ENCODE measurements at places on chromosomes 11 and 22.

DNA sequence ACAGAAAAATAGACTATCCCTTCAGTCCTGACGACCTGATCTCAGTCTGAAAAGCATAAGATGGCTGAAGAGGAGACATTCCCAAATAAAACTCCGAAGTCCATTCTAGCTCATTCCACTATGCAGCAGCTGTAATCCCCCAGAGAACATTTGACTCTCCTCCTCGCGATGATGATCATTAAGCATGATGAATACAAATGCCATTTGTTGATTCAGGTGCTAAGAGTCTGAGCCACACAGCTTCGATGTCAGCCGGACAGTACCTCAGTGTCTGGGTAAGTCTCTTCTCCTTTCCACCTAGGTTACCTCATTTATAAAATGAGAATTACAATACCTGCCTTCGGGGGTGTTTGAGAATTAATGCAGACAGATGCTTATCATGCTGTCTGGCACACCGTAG, 94.8 kb downstream of the TENM4 start:
- no peak for DNase-seq

- DNase-seq: no peak
These were observed 6.7 kb downstream of the MUC5B start for GRCh38 chr11:1229471-1230120.

- DNase-seq: peak; percentile 48
These were observed 27.7 kb upstream of the BIRC3 start for GRCh38 chr11:102289592-102289991.

DNA sequence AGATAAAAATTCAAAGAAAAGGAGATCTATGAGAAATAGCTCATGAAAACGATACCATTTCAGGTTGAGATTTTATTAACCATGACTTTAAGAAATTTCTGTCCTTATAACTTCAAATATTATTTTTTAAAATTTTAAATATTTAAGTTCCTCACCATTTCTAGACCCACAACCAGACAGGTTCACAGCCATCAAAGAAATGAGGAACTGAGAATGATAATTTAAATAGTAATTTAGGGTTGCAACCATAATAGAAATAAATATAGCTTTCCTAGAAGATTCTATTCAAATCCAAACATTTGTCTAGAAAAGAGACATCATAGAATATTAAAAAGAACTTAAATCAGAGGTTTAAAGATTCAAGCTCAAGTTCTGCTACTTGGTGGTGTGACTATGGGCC, 5.9 kb upstream of the VWA5A start:
- no peak for DNase-seq

GRCh38 chr11:66051371-66051765, 796 bp upstream of the SF3B2 start:
- DNase-seq: no peak

GRCh38 chr22:43698403-43698802, 113.7 kb downstream of the EFCAB6 start:
- no peak for DNase-seq

GRCh38 chr22:47627556-47628253, 865.3 kb downstream of the TBC1D22A start:
- no peak for DNase-seq

DNA sequence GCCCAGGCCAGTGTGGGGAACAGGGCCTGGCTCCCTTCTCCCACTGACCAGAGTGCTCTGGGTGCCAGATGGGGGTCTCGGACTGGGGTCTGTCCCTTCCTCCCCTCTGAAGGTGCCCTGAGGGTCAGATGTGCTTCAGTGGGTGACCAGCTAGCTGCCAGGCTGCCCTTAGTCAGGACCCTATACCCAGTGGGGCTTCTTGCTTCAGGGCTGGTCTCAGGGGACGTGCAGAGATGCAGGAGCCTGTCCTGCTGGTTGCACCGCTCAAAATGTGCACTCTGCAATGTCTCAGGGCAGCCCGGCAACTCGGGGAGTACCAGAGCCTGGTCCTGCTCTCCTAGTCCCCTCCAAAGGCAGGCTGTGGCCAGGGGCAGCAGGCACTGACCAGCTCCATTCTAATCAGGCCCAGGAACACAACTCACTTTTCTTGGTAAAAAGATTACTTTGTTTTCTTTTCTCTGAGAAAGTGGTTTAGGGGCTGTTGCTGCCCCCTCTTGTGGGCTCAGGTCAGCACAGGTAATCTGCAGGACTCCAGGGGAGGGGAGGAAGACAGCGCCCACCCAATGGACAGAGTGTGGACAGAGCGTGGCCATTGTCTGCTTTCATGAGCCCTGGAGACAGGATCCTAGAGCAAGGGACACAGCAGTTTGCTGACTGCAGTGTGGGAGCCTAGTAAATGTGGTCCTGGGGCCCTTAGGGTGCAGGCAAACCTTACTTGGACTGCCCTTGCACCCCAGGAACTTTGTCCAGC, 80.9 kb downstream of the MED15 start:
- DNase-seq: no peak

GRCh38 chr11:30360741-30361140, 37.8 kb downstream of the ARL14EP start:
- no peak for DNase-seq

DNA sequence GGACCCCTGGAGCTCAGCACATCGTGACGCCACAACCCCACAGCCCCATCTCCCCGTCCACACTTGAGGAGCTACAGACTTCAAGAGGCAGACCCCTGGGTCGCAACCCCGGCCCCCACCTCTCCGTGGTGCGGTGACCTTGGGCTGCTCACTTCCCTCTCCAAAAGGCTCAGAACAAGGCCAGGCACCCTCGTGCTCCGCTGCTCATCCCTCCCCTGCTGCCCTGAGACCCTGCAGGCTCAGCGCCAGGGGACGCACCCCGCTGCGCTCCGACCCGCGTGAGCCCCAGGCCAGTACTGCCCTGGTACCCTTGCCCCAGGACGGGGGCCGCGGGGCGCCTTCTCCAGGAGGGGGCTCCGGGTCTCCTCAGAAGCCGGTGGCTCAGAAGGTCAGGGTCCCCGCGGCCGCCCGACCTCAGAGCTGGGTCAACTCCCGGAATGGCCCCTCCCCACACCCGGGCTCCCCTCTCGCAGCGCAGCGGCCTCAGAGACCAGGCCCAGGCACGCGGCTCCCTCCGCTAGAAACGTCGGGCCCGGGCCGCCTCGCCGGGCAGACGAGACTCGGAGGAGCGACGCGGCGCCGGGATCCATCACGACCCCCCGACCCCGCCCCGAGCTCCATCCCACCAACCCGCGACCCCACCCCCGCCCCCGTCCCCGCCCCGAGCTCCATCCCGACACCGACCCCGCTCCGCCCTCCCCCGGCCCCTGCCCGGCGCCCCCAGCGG, 563 bp downstream of the GATD1 start:
- DNase-seq: peak; percentile 34

DNA sequence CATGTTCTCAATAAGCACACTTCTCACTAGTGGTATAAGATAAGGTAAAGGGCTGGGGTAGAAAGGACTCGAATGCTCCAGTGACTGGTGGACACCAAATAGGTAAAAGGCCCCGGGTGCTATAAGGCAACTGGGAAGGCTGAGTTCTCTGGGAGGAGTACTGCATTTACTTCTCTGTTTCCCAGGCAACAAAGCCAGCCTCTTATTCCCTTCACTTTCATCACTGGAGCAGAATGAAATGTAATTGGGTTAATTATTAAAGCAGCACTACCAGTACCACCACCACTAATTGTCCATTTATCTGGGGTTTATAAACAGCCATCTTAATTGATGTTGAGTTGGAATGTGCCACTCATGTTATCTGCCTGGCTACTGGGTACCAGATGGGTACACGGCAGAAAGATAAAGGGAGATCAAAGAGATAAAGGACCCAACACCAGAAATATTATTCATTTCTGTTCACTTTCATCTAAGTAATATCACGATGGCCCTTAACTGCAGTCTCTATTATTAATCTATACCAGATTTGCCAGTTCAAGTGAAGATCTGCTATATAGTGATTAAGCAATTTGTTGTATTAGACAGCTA, 94.4 kb upstream of the CHRM4 start:
- DNase-seq: no peak

DNA sequence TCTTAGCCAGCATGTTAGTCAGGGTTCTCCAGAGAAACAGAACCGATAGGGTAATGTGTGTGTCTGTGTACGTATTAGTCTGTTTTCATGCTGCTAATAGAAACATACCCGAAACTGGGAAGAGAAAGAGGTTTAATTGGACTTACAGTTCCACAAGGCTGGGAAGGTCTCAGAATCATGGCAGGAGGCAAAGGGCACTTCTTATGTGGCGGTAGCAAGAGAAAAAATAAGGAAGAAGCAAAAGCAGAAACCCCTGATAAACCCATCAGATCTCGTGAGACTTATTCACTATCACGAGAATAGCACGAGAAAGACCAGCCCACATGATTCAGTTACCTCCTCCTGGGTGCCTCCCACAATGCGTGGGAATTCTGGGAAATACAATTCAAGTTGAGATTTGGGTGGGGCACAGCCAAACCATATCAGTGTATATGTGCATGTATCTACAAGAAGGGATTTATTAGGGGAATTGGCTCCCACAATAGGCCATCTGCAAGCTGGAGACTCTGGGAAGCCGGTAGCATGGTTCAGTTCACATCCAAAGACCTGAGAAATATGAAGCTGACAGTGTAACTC, 173.7 kb upstream of the NECTIN1 start:
- no peak for DNase-seq

- peak; percentile 78 for DNase-seq
These were observed 36.8 kb upstream of the ADORA2A start for GRCh38 chr22:24390576-24390975.

DNA sequence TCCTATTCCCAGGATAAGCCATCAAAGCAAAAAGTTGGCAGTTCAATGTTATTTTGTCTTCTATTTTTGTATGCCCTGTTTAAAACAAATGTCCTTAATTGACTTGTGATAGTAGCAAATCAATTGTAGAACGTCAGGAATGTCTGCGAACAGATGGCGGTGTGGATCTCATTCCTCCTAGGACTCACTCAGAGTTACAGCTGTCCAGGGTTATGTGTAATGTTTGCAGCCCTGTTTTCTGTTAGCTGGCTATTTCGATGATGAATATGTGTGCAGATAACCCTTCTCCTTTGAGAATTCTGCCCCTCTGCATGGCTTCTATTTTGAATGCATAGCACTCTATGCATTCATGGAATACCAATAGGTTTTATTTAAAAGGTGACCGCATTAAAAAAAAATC, 1248.0 kb upstream of the CNTN5 start:
- DNase-seq: peak; percentile 58

DNA sequence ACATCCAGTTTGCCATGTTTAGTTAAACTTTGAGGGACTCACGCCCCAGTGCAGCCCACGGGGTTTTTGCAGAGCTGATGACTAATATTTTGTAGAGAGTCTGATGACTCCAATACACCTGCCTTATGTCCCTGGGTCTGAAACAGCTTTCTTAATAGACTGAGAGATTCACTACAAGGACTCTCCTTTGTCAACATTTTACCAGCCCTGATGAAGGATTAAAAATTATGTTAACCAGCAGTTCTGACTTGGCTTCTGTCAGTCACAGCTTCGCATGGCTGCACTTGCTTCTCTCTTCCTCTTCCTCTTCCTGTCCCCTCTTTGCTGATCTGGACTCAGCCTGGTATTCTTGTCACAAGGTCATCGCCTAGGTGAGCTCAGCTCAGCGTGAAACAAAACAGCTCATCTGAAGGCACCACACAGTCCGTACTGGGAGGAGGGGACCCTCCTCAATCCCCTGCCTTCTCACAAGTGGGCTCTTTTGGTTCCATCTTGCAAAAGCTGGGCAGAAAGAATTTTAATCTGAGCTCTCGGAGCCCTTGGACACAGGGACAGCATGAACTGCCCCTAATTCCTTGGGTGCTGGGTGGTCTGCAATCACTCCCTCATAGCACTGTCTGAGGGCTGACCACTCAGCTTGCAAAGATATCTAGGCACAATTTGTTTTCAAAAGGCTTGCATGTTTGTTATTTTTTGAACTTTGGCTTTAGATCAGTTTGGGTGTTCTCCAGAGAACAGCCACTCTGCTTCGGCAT, 38.1 kb upstream of the POU2AF1 start:
- peak; percentile 12 for DNase-seq

DNA sequence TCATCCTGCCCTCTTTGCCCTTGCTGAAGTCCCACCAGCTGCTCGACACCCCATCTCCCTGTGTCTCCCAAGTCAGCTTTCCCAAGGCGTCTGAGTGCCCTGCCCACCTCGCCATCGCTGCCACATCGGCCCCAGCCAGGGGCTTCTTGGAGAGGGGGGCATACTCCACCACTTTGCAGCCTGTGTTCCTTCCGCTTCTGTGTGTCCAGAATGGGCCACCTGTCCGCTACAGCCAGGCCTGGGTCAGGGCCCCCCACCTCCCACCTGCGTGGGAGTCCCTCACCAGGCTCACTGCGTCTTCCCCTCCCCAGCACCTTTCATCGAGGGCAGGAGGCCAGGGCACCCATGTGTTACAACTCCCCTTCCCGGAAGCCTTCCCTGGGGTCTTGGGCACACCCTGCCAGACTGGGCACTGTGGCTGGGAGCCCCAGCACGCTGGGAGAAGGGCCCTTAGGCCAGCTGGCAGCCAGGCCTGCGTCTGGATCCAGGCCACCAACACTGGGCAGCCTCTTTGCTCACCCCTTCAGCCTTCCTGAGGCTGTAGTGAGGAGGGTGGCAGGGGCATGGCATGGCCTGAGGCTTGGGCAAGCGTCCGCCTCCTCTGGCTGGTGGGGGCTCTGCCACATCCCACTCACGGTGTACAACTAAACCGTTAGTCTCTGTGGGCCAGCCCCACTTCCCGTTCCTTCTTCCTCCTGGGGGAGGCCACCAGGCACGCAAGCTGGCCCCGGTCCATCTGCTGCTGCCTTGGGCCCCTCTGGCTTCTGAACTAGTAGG, 13.4 kb downstream of the CPT1A start:
- no peak for DNase-seq

DNA sequence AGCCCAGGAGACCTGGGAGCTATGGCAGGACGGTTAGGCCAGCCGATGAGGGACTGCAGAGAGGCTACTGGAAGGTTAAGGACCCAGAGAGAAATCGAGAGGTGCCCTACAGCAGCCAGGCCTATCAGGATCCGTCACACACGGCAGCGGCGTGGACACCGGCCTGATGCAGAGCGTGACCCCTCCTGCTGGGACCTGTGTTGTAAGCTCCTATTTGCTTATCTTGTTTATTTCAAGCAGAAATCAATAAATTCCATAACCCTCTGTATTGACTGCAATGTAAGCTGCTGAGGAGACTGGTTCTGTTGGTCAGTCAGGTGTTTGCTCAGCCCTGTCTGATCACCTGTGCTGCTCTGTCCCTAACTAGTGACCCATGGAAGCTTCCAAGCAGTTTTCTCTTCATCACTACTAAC, 39.9 kb downstream of the PPP2R1B start:
- no peak for DNase-seq

DNA sequence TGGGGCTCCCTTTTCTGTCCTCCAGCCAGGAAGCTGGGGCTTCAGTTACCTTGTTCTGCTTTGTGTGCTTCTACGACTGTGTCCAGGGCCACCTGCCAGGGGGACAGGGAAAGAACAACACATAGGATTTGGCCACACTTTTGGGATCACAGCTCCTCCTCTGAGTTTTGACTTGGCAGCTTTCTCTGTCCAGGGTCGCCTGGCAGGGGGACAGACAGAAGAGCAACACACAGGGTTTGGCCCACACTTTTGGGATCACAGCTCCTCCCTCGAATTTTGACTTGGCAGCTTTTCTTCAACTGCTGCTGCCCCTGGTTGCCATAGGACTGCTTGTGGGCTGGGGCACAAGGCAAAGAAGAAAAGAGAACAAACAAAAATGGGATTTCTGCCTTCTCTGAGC, 19.1 kb downstream of the INCENP start:
- no peak for DNase-seq

- peak; percentile 76 for DNase-seq
These were observed 69.6 kb downstream of the PPP2R1B start for GRCh38 chr11:111696556-111696955.

Data from choroid plexus epithelial cell (primary cell).